ENCODE measurements at places on chromosomes 5 and 9.

DNA sequence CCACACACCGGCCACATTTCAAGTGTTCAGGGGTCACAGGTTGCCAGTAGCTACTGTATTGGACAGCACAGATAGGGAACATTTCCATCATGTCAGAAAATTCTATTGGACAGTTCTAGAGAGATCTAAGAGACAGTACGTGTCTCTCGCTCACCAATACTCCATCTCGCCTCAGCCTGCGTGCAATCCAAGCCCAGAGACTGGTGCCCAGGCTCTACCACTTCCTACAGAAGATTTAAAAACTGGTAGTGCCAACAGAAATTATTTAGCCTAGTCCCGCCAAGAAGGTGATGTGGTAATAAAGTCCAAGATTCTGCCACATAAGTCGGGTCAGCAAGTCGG lies 390 bp upstream of the SNX2 start:
- no peak for DNase-seq

DNA sequence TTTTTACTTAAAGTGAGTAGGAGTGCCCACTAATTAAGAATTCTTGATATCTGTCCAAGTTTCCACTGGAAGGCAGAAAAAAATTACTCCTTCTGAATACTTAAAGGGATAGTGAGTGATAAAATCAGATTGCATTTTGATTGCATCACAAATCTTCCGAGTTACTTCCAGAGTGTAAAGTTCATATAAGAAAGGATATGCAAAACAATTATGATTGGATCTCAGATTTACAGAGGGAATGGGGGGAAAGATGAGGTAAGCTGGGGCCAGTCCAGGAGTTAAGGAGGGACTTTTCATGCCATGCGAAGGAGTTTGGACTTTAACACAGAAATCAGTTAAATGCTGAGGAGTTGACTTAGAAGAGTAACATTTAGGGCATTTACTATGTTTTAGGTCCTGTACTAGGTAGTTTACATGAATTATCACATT lies 9.3 kb upstream of the RNF145 start:
- no peak for DNase-seq

- no peak for DNase-seq
Measured at GRCh38 chr9:112168197-112168596, 6.9 kb downstream of the SUSD1 start.

DNA sequence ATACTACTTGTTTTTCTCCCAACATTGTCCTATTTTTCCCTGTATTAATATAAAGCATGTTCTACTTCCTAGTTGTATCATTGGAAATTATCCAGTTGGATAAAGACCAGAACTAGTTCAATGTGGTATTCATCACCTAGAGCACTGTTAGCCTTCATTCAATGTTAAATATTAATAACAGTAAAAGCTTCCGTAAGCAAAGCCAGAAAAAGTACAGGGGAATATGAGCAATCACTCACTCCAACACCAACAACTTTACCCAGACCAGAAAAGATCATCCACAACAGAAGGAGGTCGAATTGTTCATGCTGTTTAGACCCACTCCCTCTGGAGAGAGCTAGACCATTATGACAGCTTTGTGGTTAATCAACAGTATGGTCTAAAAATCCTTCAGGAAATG lies 728.4 kb downstream of the MAT2B start:
- no peak for DNase-seq

All from NCI-H2081 (cell line).